ENCODE measurements at places on chromosomes 7 and 10.
A peak's percentile ranks its signal among the peaks of the same experiment; 100 is the strongest.

DNA sequence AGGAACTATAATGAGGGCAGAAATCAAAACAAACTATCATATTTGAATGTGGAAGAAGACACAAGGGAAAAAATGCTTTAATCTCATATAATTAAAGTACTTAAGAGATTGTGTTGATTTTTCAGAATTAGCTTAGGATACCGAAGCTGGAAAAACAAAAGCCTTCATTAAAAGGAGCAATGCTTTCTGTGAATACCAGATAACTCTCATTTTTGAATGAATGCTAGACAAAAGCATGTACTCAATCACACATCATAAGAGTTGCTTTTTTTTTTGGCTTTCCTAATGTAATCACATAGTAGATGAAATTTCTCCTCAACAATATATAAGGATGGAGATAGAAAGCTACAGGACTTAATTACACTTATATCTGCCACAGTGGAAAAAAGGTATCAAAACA is 43.3 kb downstream of the CADPS2 start:
- DNase-seq, result no peak

- DNase-seq, result no peak
Observed at GRCh38 chr10:19845503-19846368, 29.5 kb downstream of the PLXDC2 start.

- DNase-seq, result no peak
Observed at GRCh38 chr10:119203006-119203405, 4.4 kb upstream of the GRK5 start.

- no peak for DNase-seq
Observed at GRCh38 chr10:17426263-17426750, 28.1 kb downstream of the ST8SIA6 start.

DNA sequence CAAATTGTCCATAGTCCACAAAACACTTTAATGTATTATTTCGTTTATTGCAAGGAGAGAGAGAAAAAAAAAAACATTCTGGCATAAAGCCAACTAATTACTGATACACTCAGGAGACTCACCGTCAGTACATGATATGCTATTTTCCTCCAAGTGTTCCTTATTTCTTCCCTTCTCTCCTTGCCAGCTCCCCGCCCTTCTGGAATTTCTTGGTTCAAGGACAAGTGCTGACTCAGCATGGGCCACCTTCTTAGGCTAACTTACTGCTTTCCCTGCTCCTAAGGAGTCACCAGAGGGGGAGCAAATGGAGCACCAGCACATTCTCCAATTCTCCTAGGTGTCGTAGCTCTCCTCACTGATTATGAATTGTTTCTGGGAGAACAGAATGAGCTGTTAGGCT is 133.8 kb upstream of the HDAC9 start:
- no peak for DNase-seq

DNA sequence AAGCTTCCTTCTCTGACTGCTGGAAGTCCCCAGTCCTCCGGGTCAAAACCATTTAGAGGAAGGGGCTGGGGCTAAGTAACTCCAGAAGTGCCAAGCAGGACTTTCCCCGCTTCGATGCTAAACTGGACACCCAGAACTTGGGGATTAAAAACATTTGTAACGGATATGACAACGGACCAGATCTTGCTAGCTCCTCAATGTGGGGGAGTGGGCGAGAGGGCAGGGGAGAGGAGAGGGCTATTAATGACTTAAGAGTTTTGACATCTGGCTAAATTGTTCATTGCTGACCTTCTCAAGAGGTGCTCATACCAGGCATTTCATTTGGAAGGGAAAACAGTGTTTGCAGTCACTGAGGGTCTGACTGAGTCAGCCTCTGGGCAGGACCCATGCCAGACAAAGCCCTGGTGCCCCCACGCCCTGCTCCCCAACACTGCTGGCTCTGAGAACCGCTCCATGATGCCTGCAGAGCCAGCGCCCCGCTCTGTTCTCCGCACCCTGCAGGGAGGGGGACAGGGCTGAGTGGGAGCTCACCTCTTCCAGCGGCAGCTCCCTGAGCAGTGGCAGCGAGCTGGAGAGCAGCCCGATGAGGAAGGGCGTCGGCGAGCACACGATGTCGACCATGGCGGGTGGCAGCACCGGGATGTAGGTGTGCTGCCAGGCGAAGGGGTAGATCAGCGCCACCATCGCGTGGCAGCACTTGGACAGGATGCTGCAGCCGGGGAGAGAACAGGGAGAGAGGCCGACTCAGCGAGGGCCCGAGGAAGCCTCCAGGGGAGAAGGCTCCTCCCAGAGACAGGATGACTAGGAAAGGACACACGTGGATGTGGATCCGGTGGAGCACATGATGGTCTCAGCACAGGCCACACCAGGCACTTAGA is 47.7 kb upstream of the MKRN1 start:
- DNase-seq, result no peak

- no peak for DNase-seq
Observed at GRCh38 chr10:29370097-29371092, 81.5 kb downstream of the LYZL1 start.

DNA sequence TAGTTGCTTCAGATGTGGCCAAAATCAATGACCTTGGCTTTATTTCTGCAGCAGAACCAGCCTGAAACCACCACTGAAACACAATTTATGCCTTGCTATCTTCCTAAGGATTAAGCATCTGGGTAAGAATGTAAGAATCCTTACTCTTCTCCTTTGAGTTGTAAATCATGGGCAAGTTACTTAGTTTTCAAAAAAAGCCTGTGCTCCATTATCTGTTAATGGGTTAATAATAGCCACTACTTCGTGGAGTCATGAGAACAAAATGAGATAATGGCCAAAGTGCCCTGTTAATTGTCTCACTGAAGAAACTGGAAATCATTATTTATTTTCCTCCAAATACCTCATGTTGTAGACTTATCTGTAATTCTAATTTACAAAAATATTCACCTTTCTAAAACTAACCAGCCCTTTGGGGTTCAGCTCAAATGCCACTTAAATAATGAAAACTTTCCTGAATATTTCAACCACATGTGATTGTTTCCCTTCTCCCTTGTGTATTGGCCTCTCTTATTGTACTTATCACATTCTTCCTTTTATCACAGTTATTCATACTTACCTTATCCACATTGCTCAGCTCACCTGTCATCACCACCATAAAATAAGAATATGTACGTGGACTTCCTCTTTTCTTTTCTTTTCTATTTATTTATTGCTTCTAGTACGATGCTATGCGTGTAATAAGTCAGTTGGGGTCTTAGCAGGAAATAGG is 2.0 kb upstream of the AASS start:
- no peak for DNase-seq

- DNase-seq, result no peak
Observed at GRCh38 chr10:48399056-48399541, 92.6 kb downstream of the MAPK8 start.

GRCh38 chr7:50226669-50227068 is 77.8 kb upstream of the IKZF1 start:
- no peak for DNase-seq

DNA sequence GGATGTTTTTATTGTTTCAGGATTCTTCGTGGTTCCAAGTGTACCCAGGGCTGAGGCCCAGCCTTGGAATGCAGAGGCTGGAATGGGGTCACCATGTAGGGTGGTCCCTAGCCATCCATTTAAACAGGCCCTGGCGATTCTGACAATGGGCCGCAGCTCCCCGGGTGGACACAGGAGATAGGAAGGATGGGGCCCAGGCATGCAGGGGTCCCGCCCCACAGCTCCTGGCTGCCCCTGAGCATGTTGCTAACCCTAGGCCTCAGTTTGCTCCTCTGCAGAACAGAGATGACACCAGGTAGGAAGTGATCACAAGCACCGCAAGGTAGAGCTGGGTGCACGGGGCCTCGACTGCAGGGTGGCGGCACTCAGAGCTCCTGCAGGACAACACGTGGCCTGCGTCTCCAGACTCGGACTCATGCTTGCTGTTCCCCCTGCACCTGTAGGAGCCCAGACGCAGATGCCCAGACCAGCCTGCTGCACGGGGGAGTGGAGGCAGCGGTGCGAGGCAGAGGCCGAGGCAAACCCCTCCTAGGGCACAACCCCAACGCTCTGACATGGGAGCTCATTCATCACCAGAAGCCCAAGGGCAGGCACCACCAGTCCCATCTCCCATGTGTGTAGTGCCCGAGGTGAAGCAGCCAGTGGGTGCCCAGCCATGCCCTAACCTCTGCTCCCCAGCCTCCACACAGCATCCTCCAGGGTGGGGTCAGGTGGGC is 25.5 kb downstream of the VIPR2 start:
- no peak for DNase-seq

GRCh38 chr7:31125171-31125570 is 73.1 kb downstream of the ADCYAP1R1 start:
- no peak for DNase-seq

DNA sequence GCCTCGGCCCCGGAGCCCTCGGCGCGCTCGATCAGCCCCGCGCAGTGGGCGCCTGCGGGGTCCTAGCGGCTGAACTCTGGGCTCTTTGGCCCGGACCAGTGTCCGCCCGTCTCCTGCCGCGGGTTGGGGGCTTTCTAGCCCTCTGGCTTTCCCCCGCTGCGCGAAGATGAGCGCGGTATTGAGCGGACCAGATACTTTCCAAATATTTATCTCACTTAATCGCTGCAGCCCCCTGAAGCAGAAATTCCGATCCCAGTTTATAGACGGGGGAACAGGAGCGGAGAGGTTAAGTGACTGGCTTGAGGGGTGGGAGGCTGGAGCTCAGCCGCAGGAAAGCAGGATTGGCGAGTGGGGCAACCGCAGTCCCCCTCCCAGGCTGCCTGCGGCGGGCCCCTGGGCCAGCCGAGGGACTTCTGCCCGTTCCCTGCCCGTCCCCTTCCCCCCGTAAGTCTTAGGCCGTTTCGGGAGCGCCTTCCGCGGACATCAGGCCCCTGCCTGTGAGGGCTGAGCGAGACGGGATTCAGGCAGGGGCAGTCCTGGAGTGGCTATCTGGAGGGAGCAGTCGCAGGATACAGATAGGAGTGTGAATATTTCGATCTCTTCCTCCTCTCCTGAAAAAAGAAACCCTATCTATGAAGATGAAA is 565 bp downstream of the STRIP2 start:
- DNase-seq, result peak; percentile 20

DNA sequence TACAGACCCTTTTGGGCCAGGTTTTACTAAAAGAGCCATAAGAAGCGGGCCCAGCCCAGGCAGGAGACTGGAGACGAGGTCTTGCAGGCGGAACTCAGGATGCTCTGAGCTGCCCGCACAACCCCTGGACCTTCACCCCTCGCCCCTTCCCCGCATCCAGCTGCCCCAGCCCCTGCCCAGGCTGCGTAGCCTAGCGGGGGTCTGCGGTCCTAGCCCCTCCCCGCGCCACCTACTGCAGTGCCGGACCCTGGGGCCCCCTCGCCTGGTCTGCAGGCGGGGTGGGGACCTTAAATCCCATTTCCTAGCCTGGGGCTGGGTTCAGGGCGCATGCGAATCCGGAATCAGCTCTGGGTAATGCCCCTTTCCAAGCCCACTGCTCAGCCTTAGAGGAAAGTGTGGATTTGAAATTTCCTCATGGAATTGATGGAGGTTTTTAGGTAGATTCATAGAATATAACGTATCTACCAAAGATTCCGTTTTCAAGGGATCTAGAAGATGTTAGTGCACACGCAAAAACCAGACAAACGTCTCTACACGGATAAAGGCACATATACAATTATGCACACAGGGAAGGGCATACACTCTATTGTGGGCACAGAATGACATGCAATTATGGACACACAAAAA is 546 bp upstream of the HOXA3 start:
- DNase-seq, result no peak

- DNase-seq, result no peak
Observed at GRCh38 chr10:61408105-61408504, 45.1 kb downstream of the TMEM26 start.

DNA sequence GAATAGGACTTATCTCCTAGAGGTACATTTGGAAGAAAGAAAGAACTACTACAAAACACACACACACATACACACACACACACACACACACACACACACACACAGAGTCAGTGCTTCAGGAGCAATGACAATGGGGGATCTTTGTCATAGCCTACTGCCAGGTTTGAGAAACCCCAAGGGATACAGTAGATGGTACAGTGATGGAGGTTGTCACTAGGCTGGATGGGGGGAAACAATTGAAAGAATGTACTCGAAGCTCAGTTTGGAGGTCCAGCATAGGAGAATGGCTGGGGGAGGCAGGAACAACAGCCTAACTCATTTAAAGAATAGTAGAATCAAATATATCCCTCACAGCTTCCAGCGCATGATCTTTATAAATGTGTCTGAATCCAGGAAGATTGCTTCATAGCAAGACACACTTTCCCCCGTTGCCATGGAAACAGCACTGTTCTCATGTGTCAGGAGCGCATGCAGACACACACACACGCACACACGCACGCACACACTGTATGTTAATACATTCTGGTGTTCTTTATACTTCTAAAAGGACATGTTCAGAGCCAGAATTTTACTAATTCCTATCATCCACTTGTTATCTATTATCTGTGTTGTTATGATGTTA is 32.6 kb upstream of the ZNRF2 start:
- DNase-seq, result no peak

- DNase-seq, result no peak
Observed at GRCh38 chr10:59331661-59332060, 30.7 kb downstream of the FAM13C start.

- no peak for DNase-seq
Observed at GRCh38 chr10:102632394-102633111, 11.7 kb upstream of the TRIM8 start.

GRCh38 chr10:74032900-74033655 is 35.2 kb downstream of the VCL start:
- DNase-seq, result no peak

DNA sequence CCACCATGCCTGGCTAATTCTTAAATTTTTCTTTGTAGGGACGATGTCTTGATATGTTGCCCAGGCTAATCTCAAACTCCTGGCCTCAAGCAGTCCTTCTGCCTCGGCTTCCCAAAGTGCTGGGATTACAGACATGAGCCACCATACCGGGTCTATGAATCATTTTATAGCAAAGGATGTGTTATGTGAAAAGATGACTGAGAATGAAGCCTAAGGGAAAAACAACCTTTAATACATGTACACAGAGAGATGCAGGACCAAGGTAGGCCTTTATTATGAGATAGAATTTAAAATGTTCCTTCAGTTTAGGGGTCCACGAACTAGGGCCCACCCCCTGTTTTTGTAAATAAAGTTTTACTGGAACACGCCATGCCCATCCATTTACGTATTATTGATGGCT is 41.0 kb downstream of the UBE2H start:
- no peak for DNase-seq

- DNase-seq, result peak; percentile 16
Observed at GRCh38 chr7:100863406-100863950, 3.7 kb upstream of the TRIP6 start.

GRCh38 chr7:1224086-1224716 is 8.5 kb upstream of the UNCX start:
- DNase-seq, result no peak

DNA sequence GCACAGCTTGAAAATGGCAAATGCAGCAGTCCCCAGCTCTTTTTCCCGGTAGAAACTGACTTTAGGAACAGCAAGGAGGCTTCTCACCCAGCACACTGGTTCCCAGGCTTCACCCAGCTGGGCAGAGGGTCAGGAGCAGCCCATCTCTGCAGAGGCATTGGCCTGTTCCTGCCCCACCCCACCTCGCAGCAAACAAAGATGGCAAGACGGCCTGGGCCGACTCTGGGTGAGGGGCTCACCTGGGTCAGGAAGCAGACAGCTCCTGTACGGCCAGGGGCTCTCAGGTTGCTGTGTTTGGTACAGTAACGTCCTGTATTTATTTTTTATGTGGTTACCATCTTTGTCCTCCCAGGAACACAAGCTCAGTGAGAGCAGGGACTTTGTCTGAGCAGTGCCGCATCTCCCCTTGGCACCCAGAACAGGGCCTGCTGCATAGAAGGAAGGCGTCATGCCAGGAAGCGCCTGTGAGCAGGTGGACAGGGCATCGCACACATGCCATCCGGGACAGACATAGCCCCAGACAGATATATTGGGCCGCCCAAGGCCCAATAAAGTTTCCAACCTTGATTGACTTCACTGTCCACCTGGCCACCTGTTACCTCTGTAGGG is 585.0 kb upstream of the FOXK1 start:
- DNase-seq, result no peak
